ENCODE measurements at places on chromosomes 1 and 21. TPM values are rescaled to one million over a fixed set of nuclear protein-coding genes. Genes with fewer than 3 reads are reported as not detected.

Gene LAMC1
- total RNA-seq, result 0.93 TPM

Gene GBP2
- 151 TPM for total RNA-seq

- H3K36me3 ChIP-seq, result peaks cover 54% of the 10 kb centered on the region
- H3K4me3 ChIP-seq, result peak overlapping the region; percentile 99
- H3K27ac ChIP-seq, result peak overlapping the region; percentile 99
- DNase-seq, result peak; percentile 33
Observed at GRCh38 chr1:145994391-145995120, 1.8 kb downstream of the TXNIP start.

DNA sequence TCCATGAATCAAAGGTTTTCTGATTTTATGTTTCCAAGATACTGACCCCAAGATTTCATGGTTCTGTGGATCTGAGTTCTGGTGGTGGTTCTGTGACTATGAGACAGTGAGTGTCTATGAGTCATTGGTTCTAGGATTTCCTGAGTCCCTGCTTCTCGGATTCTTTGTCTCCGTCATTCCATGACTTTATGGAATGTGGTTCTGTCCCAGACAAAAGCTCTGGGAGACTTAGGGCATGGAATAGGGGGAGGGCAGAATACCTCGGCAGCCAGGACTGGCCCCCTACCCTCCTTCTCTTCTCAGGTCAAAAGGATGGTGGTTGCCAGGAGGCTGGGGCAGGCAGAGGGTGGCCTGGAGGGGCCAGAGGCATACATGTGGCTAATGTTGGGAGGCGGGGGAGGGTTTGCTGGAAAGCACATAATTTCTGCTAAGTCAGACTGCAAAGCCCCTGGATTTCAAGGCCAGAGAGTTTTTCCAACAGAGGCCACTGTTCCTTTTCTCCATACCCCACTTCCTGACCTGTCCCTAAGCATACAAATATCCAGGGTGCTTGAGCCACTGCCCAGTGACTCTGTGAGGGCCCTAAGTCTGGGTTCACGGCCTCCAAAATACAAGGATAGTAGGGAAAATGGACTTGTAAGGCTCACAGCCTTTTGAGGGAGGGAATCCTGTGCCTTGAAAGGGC lies 17.2 kb downstream of the CDCP2 start:
- H3K4me1 ChIP-seq, result no peaks in the 10 kb centered on the region
- no peaks in the 10 kb centered on the region for H3K36me3 ChIP-seq
- no peak overlapping the region for H3K27ac ChIP-seq
- H3K4me3 ChIP-seq, result no peak overlapping the region

GRCh38 chr1:111604931-111605330 lies 14.7 kb upstream of the RAP1A start:
- H3K27ac ChIP-seq, result peak overlapping the region; percentile 80
- no peaks in the 10 kb centered on the region for H3K27me3 ChIP-seq
- no peak overlapping the region for H3K4me3 ChIP-seq
- H3K4me1 ChIP-seq, result peaks cover 69% of the 10 kb centered on the region
- H3K36me3 ChIP-seq, result no peaks in the 10 kb centered on the region
- no peak for DNase-seq

GRCh38 chr1:183029591-183030000 lies 6.4 kb downstream of the LAMC1 start:
- no peaks in the 10 kb centered on the region for H3K36me3 ChIP-seq
- no peak for DNase-seq
- H3K27ac ChIP-seq, result no peak overlapping the region

Gene TSPEAR
- not detected for total RNA-seq

- H3K4me1 ChIP-seq, result peaks cover 1% of the 10 kb centered on the region
- no peak overlapping the region for H3K27ac ChIP-seq
- no peak for DNase-seq
- no peaks in the 10 kb centered on the region for H3K27me3 ChIP-seq
Observed at GRCh38 chr21:45932922-45933502, 48.6 kb upstream of the COL6A1 start.

DNA sequence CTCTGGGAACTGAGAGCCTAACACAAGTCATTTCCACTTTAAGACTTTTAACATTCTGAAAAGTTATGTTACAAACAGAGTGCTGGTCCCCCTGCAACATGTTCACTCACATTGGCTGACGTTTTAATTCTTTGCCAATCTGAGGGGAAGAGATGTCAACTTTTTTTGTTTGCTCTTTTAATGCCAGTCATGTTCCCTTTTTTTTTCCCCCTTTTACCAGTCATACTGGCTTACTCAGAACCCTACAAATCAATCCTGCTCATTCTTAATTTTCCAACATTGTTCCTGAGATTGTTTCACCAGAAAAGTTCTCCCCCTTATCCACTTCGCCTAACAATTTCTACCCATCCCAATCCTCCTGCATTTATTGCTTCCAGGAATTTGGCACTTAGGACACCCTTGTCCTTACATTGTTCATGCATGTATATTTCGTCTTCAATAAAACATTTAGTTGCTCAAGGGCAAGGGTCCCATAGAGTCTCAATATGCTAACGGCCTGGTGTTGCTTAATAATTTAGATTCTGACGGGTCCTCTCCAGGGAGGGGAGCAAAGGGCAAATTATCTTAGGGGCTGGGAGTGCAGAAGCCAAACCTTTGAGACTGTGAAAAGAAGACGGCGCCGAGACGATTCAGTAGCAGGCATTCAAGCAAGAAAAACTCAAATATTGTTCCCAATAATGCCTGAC lies 624 bp upstream of the CR1L start:
- no peak for DNase-seq
- peaks cover 2% of the 10 kb centered on the region for H3K36me3 ChIP-seq
- peaks cover 6% of the 10 kb centered on the region for H3K4me1 ChIP-seq
- H3K27me3 ChIP-seq, result peaks cover 24% of the 10 kb centered on the region
- no peak overlapping the region for H3K27ac ChIP-seq

Gene MSH4
- 0.86 TPM for total RNA-seq

DNA sequence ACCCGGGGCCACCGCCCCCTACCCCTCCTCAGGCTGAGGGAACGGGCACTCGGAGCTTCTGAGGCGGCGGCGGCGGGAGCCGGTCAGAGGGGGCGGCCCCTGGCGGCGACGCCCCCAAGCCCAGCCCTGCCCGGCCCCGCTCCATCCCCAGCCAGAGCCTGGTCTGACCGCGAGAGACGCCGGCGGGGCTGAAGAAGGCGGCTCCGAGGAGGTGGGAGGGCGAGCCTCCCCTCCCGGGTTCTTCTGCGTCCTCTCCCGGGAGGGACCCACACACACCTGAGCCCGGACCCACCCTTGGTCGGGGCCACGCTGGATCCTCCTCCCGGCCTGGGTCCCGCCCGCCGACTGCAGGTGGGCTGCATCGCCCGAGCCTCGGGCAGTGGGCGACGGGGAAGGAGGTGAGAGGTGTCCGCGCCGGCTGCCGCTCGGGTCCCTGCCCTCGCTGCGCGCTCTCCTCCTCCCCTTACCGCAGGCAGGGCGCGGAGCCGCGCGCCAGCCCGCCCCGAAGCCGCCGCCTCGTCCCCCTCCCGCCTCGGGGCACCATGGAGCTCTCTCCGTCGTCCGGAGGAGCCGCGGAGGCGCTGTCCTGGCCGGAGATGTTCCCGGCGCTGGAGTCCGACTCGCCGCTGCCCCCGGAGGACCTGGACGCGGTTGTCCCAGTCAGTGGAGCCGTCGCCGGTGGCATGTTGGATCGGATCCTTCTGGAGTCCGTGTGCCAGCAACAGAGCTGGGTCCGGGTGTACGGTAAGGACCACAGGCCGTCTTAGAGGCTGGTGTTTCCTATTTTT lies at the start of gene RASAL2:
Gene RASAL2 (plus strand): TSS at position 154 of the 788 bp plus-strand sequence. CDS start 389 bp downstream, at position 543.
- H3K4me3 ChIP-seq, result peak within 1 kb of the TSS; percentile 63
- DNase-seq, result peak; percentile 3
- H3K27ac ChIP-seq, result no peak within 1 kb of the TSS

Gene MANEAL
- total RNA-seq, result 1.0 TPM

Gene KCNK1
- not detected for total RNA-seq

Gene SPATA45
- not detected for total RNA-seq

GRCh38 chr1:175742790-175743459 lies 470 bp downstream of the TNR start:
- no peak overlapping the region for H3K27ac ChIP-seq
- DNase-seq, result no peak
- H3K27me3 ChIP-seq, result peaks cover 27% of the 10 kb centered on the region

Gene FAM131C
- not detected for total RNA-seq

Gene ADGRB2
- total RNA-seq, result not detected

DNA sequence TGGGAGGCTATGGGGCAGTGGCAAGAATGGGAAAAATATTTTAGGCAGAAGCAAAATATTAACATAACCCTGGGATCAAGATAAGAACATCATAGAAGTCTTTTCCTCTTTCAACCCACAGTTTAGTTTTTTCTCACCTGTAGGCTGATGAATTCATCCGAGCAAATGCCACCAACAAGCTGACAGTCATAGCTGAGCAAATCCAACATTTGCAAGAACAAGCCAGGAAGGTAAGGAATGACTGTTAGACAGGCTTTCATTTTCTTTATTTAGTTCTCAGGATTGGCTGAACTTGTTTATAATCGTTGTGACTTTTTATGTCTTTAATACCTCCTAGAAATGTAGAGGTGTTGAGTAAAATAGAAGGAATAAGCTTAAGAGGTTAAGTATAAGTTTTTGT lies 6.4 kb downstream of the C1orf50 start:
- H3K4me1 ChIP-seq, result peaks cover 40% of the 10 kb centered on the region
- DNase-seq, result no peak
- no peaks in the 10 kb centered on the region for H3K27me3 ChIP-seq
- H3K27ac ChIP-seq, result no peak overlapping the region
- no peaks in the 10 kb centered on the region for H3K36me3 ChIP-seq

Gene FAM72D
- total RNA-seq, result not detected

GRCh38 chr1:172661107-172661506 lies 2.2 kb downstream of the FASLG start:
- no peak overlapping the region for H3K27ac ChIP-seq
- H3K36me3 ChIP-seq, result peaks cover 2% of the 10 kb centered on the region
- H3K4me1 ChIP-seq, result peaks cover 42% of the 10 kb centered on the region
- H3K27me3 ChIP-seq, result peaks cover 12% of the 10 kb centered on the region

- peaks cover 16% of the 10 kb centered on the region for H3K36me3 ChIP-seq
- DNase-seq, result no peak
- peaks cover 10% of the 10 kb centered on the region for H3K4me1 ChIP-seq
- H3K27me3 ChIP-seq, result peaks cover 27% of the 10 kb centered on the region
- peak overlapping the region; percentile 83 for H3K4me3 ChIP-seq
Observed at GRCh38 chr1:16981269-16981849, 939 bp upstream of the MFAP2 start.

DNA sequence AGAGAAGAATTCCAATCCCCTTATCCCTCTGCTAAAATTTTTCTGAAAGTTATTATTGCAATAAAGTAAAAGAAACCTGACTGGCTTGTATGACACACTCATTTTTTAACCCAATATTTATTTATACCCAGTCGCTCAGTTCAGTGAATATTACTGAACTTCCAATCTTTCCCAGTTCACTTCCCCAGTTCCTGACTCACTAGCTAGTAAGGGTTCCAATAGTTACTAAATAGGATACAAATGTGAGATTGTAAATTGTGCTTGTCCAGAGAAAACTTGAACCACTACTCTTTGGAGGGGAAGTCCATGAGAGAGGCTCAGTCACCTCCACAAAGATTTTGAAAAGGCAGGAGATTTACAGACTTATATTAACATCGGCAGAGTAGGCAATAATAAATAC lies 31.4 kb downstream of the PRDX6 start:
- H3K27ac ChIP-seq, result no peak overlapping the region
- H3K36me3 ChIP-seq, result peaks cover 3% of the 10 kb centered on the region
- DNase-seq, result no peak
- H3K27me3 ChIP-seq, result peaks cover under 1% of the 10 kb centered on the region
- H3K4me1 ChIP-seq, result peaks cover 1% of the 10 kb centered on the region

DNA sequence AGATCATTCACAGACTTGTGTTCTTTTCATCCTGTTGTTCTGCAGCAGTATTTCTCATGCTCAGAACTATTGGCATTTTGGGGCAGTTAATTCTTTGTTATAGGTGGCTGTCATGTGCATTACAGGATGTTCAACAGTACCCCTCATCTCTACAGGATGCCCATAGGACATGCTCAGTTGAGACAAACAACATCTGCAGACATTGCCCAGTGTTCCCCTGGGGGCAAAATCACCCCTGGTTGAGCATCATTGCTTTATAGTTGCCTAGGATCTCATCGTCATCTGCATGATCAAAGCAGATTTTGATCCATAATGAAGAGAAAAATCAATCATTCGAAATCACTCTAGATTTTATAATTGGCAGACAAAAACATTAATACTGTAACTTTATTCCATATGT lies 222.5 kb upstream of the CACYBP start:
- peaks cover 6% of the 10 kb centered on the region for H3K4me1 ChIP-seq
- H3K27ac ChIP-seq, result no peak overlapping the region
- peaks cover 5% of the 10 kb centered on the region for H3K36me3 ChIP-seq
- H3K4me3 ChIP-seq, result no peak overlapping the region

- no peaks in the 10 kb centered on the region for H3K27me3 ChIP-seq
- no peaks in the 10 kb centered on the region for H3K4me1 ChIP-seq
- H3K27ac ChIP-seq, result no peak overlapping the region
- DNase-seq, result no peak
- no peak overlapping the region for H3K4me3 ChIP-seq
Observed at GRCh38 chr1:192311281-192311680, 5.5 kb upstream of the RGS21 start.

- DNase-seq, result no peak
- H3K36me3 ChIP-seq, result no peaks in the 10 kb centered on the region
- no peak overlapping the region for H3K4me3 ChIP-seq
- H3K27me3 ChIP-seq, result no peaks in the 10 kb centered on the region
- no peaks in the 10 kb centered on the region for H3K4me1 ChIP-seq
- H3K27ac ChIP-seq, result no peak overlapping the region
Observed at GRCh38 chr1:168717906-168718891, 10.8 kb downstream of the DPT start.

DNA sequence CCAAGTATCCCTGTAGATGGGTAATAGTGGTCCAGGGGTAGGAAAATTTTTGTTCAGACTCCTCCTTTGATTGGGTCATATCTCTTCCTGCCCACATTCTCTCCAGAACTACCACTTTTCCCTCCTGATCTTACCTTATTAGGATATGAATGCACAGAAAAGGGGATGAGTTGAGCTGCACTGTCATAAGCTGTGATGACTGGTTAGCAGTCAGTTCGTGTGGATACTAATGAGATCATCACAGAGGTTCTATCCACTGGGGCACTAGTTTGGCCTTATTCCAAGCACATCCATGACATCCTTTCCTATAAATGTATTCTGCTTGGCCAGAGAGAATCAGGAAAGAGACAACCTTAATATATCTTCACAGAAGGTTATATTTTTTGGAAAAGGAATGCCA lies 22.1 kb upstream of the TBX15 start:
- peaks cover 25% of the 10 kb centered on the region for H3K36me3 ChIP-seq
- no peak overlapping the region for H3K4me3 ChIP-seq
- peaks cover 7% of the 10 kb centered on the region for H3K4me1 ChIP-seq
- H3K27me3 ChIP-seq, result peaks cover 56% of the 10 kb centered on the region
- no peak overlapping the region for H3K27ac ChIP-seq
- DNase-seq, result no peak

Gene C1orf141
- not detected for total RNA-seq

Gene SPRR3
- total RNA-seq, result not detected

Gene UBL4B
- total RNA-seq, result not detected

- no peaks in the 10 kb centered on the region for H3K36me3 ChIP-seq
- peak overlapping the region; percentile 59 for H3K27ac ChIP-seq
- H3K4me3 ChIP-seq, result no peak overlapping the region
- peak; percentile 67 for DNase-seq
- H3K27me3 ChIP-seq, result peaks cover 4% of the 10 kb centered on the region
Observed at GRCh38 chr1:30782361-30783255, 25.0 kb upstream of the LAPTM5 start.

Gene NPL
- total RNA-seq, result 7.7 TPM

Gene PDPN
- not detected for total RNA-seq

Data from naive thymus-derived CD8-positive, alpha-beta T cell (primary cell).